ENCODE measurements at places on chromosomes 6 and 20. TPM values are rescaled to one million over a fixed set of nuclear protein-coding genes. Genes with fewer than 3 reads are reported as not detected.

TDP2 gene
- 27.7 TPM for total RNA-seq

GRCh38 chr6:42255050-42255449 lies 37.4 kb upstream of the MRPS10 start:
- no peaks in the 10 kb centered on the region for H3K27me3 ChIP-seq
- no peaks in the 10 kb centered on the region for H3K36me3 ChIP-seq
- no peak overlapping the region for H3K4me3 ChIP-seq

TFAP2D gene
- total RNA-seq, result not detected

- no peak overlapping the region for H3K27ac ChIP-seq
- H3K4me3 ChIP-seq, result no peak overlapping the region
- DNase-seq, result no peak
- H3K36me3 ChIP-seq, result no peaks in the 10 kb centered on the region
Measured at GRCh38 chr6:49736017-49736508, 8.1 kb downstream of the CRISP3 start.

DNA sequence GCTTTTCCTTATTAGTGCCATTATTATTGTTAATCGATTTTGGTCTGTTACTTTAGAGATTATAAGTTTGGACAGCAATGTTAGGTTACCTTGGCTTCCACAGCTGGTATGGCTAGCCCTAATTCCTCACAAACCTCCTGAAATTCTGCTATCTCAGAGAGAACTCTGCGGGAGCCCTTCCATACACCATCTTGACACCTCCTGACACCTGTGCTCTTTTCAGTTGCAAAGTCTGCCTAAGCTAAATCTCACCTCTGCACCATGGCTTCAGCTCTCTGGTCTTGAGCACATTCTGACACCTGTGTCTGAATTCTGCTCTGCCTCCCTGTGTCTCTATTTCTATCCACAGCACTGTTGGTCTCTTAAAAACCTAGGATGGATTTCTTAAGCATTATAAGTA lies 106.5 kb downstream of the DCDC2 start:
- no peak overlapping the region for H3K27ac ChIP-seq
- no peak overlapping the region for H3K4me3 ChIP-seq
- H3K36me3 ChIP-seq, result no peaks in the 10 kb centered on the region

DNA sequence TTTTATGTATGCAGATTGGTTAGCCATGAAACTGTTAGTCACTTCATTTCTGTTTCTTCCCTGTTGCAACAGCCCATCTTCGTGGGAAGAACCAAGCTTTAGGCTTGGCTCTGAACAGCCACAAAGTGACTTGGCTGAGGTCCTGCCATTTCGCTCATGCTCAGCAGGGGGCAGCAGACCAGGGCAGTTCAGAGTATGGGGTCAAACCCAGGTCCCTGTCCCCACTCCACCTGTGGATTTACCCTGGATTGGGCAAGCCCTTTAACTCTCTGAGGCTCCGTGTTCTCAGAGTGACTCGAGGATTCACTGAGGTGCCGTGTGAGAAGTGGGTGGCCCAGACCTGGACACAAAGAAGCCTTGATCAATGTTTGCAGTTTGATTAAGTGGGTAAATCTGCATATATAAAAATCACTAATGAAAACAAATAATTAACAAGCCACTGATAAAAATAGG lies 19.8 kb upstream of the MAP1LC3A start:
- no peak overlapping the region for H3K4me3 ChIP-seq
- H3K27me3 ChIP-seq, result no peaks in the 10 kb centered on the region
- H3K27ac ChIP-seq, result no peak overlapping the region
- peaks cover 59% of the 10 kb centered on the region for H3K36me3 ChIP-seq

DNA sequence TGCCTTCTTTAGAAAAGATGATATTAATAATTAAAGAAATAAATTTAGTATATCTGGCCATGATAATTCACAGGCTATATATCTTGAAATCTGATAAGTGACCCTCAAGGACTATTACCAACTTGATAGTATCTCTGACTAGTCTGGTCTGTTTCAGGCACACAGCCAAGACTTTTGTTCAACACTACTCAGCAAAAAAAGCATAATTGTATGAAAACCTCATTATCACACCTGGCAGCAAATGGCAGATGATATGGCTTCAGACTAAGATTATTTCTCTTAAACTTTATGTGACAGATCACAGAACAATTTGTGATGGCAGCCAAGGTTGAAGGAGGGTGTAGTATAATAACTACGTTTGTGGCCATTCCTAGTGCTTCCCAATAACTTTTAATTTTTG lies 114.7 kb downstream of the RWDD2A start:
- no peaks in the 10 kb centered on the region for H3K27me3 ChIP-seq
- no peak overlapping the region for H3K4me3 ChIP-seq
- DNase-seq, result no peak
- H3K27ac ChIP-seq, result no peak overlapping the region
- no peaks in the 10 kb centered on the region for H3K4me1 ChIP-seq

DNA sequence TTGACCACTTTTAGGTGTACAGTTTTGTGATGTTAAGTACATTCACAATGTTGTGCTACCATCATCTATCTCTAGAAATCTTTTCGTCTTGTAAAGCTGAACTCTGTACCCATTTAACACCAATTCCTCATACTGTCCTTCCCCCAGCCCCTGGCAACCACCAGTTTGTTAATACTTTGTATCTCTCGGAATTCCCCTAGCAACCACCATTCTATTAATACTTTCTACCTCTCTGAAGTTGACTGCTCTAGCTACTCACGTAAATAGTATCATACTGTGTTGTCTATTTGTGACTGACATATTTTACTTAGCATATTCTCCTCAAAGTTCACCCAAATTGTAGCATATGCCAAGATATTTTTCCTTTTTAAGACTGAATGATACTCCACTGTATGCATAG lies 82.3 kb upstream of the CLDN20 start:
- no peaks in the 10 kb centered on the region for H3K27me3 ChIP-seq
- H3K4me1 ChIP-seq, result peaks cover 22% of the 10 kb centered on the region
- DNase-seq, result no peak
- no peak overlapping the region for H3K27ac ChIP-seq
- no peak overlapping the region for H3K4me3 ChIP-seq
- H3K36me3 ChIP-seq, result no peaks in the 10 kb centered on the region

GRCh38 chr6:1738558-1739081 lies 128.9 kb downstream of the FOXC1 start:
- no peaks in the 10 kb centered on the region for H3K4me1 ChIP-seq
- H3K36me3 ChIP-seq, result no peaks in the 10 kb centered on the region
- no peak overlapping the region for H3K4me3 ChIP-seq
- H3K27me3 ChIP-seq, result no peaks in the 10 kb centered on the region
- no peak for DNase-seq

- H3K36me3 ChIP-seq, result no peaks in the 10 kb centered on the region
- no peak overlapping the region for H3K4me3 ChIP-seq
- H3K27ac ChIP-seq, result no peak overlapping the region
- no peaks in the 10 kb centered on the region for H3K27me3 ChIP-seq
Measured at GRCh38 chr6:87078983-87079616, 15.8 kb downstream of the CGA start.

SYNDIG1 gene
- total RNA-seq, result 11.7 TPM

ADAM33 gene
- total RNA-seq, result 9.1 TPM

DNA sequence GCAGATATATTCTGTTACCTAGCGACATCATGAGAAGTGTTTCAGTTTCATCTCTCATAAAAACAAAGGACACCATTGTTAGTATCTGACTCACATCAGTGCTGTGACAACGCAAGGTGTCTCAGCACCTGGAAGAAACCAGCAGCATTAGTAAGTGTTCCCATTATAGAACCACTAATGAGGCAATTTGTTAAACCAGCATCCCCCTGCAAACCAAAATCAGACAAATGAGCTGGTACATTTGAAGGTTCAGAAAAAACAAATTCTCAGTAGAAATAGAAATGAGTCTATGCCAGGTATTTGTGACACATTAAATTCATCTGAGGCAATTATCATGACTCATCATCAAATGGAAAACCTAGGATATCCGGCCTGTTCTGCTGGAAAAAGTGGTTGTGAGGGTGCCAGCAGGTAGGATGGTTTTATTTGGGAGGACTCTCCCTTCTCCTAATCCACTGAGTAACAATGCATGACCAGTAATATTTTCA lies 151.7 kb downstream of the TMEM200A start:
- H3K27ac ChIP-seq, result no peak overlapping the region
- no peak for DNase-seq
- H3K4me1 ChIP-seq, result no peaks in the 10 kb centered on the region
- H3K36me3 ChIP-seq, result no peaks in the 10 kb centered on the region

DNAH8 gene
- total RNA-seq, result 0.13 TPM

WFDC12 gene
- not detected for total RNA-seq

DNA sequence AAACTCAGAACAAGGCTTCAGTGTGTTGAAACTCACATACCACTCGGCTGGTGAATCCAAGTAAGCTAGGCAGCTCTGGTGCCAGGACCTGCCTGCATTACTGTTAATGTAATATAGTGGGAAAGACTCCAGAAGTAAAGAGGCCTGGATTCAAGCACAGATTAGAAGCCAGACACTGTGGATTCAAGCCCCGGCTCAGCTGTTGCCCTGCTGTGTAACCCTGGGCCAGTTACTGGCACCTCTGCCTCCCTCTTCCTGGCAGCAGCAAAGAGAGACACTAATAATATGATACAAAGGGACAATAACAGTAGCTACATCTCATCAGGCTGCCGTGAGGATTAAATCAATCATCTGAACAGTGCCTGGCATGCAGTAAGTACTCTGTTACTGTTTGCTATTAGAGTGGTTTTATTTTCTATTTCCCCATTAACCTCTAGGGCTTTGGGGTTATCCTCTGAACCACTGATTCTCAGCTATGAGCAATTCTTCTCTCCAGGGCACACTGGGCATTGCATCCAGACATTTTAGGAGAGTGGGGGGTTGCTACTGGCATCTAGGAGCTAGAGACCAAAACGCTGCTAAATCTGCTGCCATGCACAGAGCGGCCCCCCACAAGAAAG lies 92.9 kb downstream of the ZMYND8 start:
- peaks cover 17% of the 10 kb centered on the region for H3K4me1 ChIP-seq
- H3K36me3 ChIP-seq, result no peaks in the 10 kb centered on the region
- H3K27me3 ChIP-seq, result no peaks in the 10 kb centered on the region
- no peak overlapping the region for H3K4me3 ChIP-seq
- H3K27ac ChIP-seq, result no peak overlapping the region

NRSN1 gene
- not detected for total RNA-seq

MOCS1 gene
- 35.7 TPM for total RNA-seq

GRCh38 chr6:19866173-19866984 lies 29.2 kb downstream of the ID4 start:
- no peak for DNase-seq
- H3K36me3 ChIP-seq, result no peaks in the 10 kb centered on the region
- no peak overlapping the region for H3K27ac ChIP-seq
- H3K4me3 ChIP-seq, result no peak overlapping the region
- no peaks in the 10 kb centered on the region for H3K27me3 ChIP-seq

DNA sequence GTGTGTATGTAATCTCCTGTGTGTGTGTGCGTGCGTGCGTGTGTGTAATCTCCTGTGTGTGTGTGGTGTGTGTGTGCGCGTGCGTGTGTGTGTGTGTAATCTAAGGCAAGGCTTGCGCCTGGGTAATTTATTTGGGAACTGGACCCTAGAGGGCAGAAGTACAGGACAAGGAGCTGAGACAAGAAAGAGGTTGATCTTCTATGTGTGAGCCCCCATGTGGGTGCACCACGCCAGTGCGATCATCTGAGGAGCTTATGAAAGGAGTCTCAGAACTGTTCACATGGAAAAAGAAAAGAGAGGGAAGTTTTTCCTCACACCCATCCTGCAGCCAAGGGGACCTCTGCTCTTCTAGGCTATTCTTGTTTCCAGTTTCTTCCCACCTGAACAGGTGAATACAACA lies 220.1 kb upstream of the GGTLC1 start:
- H3K27ac ChIP-seq, result no peak overlapping the region
- no peaks in the 10 kb centered on the region for H3K27me3 ChIP-seq
- no peaks in the 10 kb centered on the region for H3K36me3 ChIP-seq
- H3K4me1 ChIP-seq, result no peaks in the 10 kb centered on the region
- no peak for DNase-seq

DNA sequence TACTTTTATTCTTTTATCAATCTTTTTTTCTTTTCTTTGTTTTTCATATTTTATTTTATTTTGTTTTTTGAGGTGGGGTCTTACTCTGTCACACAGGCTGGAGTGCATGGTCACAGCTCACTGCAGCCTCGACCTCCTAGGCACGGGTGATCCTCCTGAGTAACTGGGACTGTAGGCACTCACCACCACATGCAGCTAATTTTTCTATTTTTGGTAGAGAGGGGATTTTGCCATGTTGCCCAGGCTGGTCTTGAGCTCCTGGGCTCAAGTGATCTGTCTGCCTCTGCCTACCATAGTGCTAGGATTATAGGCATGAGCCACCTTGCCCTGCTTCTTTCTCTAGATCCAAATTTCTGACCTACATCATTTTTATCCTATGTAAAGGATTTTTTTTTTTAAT lies 153.2 kb downstream of the CDKAL1 start:
- no peaks in the 10 kb centered on the region for H3K4me1 ChIP-seq
- no peak overlapping the region for H3K4me3 ChIP-seq
- no peak for DNase-seq

FAM162B gene
- total RNA-seq, result 5.7 TPM

PRRT1 gene
- total RNA-seq, result 0.81 TPM

NOTCH4 gene
- total RNA-seq, result 11.0 TPM

RRAGD gene
- 65.2 TPM for total RNA-seq

IL17F gene
- total RNA-seq, result not detected

DNA sequence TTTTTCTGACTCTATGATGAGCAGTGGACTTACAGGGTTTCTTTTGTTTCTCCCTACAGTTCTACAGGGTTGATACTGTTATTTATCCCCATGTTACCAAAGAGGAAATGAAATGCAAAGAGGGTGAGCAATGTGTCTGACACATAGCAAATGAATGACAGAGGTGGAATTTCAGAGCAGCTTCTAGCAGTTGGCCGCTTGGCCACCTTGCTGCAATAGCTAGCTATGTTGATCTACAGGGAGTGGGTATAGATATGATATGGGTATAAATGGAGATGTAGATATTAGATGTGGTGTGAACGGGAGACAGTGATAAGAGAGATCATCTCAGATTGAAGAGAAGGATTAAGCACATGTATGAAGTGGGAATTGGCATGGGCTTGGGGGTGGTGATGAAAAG lies 10.9 kb upstream of the SLC22A3 start:
- no peaks in the 10 kb centered on the region for H3K36me3 ChIP-seq
- DNase-seq, result no peak
- H3K4me1 ChIP-seq, result no peaks in the 10 kb centered on the region
- H3K4me3 ChIP-seq, result no peak overlapping the region
- no peaks in the 10 kb centered on the region for H3K27me3 ChIP-seq
- H3K27ac ChIP-seq, result no peak overlapping the region

GRCh38 chr6:130920969-130921368 lies 93.8 kb downstream of the SMLR1 start:
- H3K4me1 ChIP-seq, result no peaks in the 10 kb centered on the region
- H3K27me3 ChIP-seq, result no peaks in the 10 kb centered on the region
- no peak for DNase-seq

TFAP2C gene
- 6.9 TPM for total RNA-seq

DNA sequence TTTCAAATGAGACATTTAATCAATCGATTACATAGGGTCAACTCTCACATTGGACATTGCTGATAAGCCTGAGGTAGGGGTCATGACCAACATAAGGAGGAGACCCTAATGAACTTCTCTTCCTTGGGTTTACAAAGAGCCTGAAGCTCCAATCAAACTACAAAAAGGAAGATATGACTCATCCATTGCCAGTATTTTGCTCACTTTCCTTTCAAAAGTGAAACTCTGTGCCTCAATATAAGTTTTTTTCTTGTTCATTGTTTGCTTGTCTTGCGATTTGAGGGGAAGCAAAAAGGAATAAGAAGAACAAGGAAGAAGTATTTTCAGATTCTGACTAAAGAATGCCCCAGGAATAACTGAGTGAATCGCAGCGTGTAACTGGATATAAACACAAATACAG lies 38.8 kb upstream of the KHDRBS2 start:
- no peaks in the 10 kb centered on the region for H3K27me3 ChIP-seq
- no peak overlapping the region for H3K4me3 ChIP-seq
- no peaks in the 10 kb centered on the region for H3K36me3 ChIP-seq
- no peaks in the 10 kb centered on the region for H3K4me1 ChIP-seq
